ENCODE measurements at places on chromosomes 2 and 18.

- DNase-seq: no peak
Measured at GRCh38 chr2:196291426-196291825, 120.0 kb upstream of the STK17B start.

DNA sequence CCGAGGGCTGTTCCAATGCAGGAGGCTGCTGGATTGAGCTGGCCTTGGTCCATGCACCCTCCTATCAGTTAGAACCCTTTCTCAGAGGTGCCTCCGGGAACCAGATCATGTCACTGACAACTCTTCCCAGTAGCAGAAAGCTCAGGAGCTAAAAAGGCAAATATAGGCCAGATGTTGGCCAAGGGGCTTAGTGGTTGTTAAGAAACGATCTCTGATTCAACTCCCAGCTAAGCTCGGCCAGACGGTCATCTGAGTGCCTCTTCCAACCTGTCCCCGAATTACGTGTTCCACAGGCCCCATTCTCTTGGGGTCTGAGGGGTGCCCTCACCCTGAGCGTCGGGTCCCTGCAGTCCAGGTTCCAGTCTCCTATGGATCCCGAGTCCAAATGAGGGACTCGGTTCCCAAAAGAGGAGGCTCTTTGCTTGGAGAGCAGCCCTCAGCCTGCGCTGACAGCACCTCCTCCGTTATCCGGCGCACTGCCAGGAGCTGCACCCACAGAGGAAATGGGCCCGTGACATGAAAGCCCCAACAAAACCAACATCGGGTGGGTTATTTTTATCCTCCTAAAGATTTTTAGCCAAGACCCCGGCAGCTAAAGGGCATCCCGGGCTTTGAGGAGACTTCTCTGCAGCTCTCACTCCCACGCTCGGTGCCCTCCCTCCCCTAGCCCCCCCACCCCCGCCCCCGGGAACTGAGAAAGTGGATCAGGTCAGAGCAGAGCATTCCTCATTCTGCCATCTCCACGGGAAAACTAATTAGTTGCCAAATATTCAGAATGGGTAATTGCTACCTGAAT is 106.6 kb upstream of the ID2 start:
- no peak for DNase-seq

GRCh38 chr2:121237980-121238665 is 46.9 kb downstream of the TFCP2L1 start:
- DNase-seq: no peak

GRCh38 chr2:41879235-41879916 is 168.4 kb upstream of the PKDCC start:
- no peak for DNase-seq

DNA sequence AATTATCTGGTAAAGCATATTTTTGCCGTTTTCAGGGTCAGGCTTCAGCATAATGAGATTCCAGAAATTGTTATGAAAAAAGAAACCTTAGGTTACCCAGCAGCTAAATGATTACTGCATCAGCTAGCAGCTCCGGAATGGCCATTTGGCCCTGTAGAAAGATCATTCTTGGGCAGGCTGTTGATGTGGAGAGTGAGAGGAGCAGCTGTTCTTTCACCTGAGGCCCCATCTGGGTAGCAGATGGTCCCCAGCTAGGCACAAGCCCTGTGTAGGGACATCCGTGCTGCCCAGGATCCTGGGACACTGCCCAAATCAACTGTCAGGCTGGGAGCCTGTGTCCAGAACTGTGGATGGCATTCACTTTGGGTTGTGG is 61.8 kb downstream of the NEDD4L start:
- no peak for DNase-seq

DNA sequence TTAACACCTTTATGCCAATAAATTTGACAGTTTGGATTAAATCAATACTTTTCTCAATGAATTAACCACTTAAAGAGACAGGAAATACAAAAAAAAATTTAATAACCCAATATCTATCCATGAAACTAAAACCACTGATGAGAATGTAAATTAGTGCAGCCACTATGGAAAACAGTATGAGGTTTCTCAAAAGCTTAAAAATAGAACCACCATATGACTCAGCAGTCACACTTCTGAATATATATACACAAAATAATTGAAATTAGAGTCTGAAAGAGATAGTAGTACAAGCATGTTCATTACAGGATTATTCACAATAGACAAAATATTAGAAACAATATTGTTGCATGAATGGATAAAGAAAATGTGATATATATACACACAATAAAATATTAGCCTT is 382.1 kb upstream of the SETBP1 start:
- DNase-seq: no peak

- DNase-seq: no peak
Measured at GRCh38 chr2:24209389-24210105, 34.7 kb downstream of the FAM228A start.

DNA sequence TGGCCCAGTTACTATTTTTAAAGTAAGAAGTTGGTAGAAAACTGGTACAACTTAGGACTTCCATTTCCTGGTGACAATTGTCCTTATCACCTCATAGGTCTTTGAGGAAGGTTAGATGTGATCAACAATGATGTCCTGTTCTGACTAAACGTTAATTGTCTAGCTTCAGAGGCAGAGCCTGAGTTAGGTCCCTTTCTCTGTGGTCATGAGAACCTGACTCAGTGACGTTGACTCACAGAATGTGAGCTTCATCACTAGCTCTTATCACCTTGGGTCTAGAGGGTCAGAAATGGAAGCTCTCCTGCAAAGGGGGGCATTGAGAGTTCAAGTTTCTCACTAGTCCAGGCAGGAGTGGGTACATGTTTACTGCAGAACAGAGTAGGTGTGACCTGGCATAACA is 60.6 kb upstream of the ATP8B1 start:
- DNase-seq: no peak

DNA sequence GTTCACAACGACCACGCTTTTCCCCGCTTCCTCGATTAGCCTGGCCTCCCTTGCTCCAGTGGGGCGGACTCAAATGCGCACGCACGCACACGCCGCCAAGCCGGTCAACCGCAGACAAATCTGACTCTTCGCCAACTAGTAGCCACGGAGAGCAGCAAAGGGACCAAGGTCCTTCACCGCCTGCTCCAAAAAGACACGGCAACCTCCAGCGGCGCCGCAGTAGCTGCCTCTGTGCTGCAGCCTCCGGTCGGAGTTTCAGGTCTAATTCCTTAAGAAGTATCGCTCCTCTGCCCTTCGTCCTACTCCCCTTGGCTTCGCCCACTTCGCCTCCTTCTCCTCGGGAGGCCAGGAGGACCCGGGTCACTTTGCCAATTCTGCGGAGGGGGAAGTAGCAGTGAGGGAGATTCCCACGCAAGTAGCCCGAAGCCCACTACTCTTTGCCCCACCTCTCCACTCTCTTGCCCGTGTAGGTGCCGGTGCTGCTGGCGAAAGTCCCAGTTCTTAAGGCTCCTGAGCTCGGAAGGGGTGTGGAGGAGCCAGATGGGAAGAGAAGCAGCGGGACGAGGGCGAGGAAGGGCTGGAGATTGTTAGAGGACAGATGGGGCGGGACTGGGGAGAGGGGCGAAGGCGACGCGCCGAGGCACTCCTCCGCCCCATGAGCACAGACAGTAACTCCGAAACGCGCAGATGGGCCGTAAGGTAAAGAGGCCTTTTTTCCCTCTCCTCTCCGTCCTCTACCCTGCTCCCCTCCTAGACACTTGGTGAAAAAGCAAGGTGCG is 615 bp downstream of the AKAIN1 start:
- no peak for DNase-seq

GRCh38 chr2:217023611-217024010 is 163.7 kb upstream of the TNP1 start:
- no peak for DNase-seq

- DNase-seq: peak; percentile 29
Measured at GRCh38 chr2:160433466-160434140, 60.0 kb downstream of the RBMS1 start.

DNA sequence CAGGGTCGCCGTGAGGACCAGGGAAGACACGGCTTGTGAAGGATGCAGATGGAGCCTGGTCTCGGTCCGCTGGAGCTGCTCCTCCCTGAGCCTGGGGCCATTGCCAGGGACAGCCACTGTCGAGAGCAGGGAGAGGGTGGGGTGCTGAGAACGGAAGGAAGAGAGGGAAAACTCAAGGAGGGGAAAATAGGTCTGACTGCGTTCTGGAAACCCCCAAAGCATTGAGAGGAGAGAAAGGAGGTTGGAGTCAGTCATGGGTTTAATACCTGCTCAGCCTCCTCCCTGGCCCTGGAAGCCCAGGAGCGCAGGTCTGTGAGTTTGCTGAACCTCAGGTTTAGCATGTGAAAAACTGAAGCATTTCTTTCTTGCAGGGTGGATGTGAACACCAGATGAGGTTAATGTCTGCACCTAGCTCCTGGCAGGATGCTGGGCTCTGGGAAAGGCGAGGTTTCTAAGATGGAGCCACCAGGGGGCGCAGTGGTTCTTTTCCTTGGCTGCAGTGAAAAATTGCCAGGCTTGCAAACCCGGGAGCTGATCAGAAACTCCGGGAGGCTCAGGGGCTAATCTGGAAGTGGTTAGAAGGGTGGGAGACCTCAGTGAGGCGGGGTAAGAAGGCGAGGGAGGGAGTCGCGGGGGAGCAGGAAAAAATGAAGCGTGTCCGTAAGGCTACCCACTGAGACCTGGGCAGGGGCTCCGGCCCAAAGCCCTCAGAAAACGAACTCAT is 33.6 kb upstream of the RNF149 start:
- peak; percentile 42 for DNase-seq

DNA sequence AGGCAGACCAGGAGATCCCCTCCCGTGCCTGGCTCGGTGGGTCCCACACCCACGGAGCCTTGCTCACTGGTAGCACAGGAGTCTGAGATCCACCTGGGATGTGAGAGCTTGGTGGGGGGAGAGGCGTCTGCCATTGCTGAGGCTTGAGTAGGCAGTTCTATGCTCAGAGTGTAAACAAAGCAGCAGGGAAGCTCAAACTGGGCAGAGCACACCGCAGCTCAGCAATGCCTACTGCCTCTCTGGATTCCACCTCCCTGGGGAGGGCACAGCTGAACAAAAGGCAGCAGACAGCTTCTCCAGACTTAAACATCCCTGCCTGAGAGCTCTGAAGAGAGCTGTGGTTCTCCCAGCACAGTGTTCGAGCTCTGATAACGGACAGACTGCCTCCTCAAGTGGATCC is 85.1 kb downstream of the UGP2 start:
- DNase-seq: no peak

DNA sequence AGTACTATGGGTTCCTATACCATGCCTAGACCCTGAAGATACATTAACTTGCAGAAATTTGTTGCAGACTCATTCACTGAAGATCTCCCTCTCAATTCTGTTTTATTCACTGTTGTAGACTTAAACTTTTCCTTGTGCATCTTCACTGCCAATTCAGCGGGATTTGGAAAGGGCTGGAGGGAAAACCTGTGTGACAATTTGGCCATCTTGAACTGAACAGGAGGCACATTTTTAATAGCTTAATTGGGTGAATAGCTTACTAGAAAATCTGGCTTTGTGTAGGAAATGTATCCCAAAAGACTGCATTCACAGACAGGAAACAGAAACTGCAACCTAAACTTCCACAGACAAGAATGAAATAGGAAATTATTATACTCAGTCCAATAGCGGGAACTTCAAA is 512.3 kb downstream of the XIRP2 start:
- no peak for DNase-seq

DNA sequence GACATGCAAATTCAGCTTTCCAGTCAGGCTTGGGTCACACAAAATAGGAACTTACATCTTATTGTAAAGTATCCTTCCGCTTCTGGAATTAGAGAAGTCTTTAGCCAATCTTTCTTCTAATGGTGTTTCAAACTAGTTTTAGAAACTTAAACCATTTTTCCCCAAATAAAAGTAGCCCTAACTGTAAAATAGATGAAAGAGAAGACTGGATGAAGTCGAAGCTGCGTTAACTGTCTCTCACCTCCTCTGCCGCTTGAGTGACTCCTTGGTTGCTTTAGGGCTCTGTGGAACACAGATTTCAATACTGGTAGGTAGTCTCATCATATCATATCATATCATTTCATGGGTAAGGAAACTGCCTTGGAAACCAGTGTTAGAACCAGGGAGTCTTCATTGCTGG is 498.4 kb downstream of the XIRP2 start:
- DNase-seq: no peak

DNA sequence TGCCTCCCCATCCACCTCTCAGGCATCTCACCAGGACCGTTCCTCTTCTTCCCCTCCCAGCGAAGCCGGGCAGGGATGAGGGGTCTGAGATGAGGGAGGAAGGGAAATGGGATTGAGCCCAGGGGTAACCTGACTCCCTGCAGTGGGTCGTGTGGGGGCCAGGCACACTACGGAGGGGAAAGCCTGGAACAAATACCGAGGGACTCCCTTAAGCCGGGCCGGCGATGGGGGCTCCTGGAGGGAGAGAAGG is 250 bp upstream of the SPEG start:
- DNase-seq: no peak

GRCh38 chr2:16067866-16068551 is 127.7 kb downstream of the MYCN start:
- DNase-seq: no peak

DNA sequence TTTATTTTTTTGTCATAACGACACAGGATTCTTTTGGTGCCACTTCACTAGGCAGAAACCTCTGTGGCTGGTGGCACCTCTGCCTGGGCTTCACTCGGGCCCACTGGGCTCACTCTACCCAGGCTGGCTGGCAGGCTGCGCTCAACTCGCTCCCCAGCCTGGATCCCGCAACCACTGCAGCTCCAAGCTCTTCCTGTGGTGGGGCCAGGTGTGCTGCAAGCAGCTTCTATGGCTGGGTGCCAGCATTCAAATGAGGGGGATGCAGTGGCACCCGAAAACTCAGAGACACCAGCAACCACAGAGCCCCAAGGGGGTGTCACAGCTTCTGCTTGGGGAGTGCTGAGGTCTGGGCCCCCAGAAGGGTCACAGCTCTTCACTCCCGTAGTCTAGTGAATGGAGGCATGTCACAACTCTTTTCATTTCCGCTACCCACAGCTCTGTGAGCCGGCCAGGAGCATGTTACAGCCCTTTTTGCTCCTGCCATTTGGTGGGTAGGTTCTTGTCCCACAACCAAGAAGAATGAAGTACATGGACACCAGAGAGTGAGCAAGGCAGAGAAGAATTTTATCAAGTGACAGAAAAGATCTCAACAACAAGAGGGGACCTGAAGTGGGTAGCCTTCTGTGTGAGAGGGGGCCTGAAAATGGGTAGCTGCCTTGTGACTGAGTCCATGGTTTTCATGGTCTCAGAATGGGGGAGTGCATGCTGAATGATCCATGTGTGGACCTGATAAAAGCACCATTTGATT is 170.1 kb downstream of the UBR3 start:
- no peak for DNase-seq

DNA sequence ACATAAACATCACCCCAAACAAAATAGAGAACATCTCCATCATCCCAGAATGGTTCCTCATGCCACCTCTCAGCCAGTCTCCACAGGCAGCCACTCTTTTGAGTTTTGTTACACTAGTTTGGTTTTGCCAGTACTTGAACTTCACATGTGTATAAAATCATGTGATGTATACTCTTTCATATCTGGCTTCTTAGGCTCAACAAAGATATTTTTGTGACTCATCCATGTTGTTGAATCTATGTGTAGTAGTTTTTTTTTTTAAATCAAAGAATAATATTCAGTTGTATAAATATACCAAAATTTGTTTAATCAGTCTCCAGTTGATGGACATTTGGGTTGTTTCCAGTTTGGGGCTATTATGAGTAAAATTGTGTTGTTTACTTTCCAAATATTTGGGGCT is 75.9 kb downstream of the PMS1 start:
- DNase-seq: no peak

Measured in T-helper 2 cell treated with Interferon-gamma antibody and Interleukin-4, amounts not matched to agents 5 μg/mL and 100 μg/mL, for 36 hours (primary cell).